Effector memory CD4-positive, alpha-beta T cell (primary cell): ENCODE measurements at places on chromosomes 5 and 9.

DNA sequence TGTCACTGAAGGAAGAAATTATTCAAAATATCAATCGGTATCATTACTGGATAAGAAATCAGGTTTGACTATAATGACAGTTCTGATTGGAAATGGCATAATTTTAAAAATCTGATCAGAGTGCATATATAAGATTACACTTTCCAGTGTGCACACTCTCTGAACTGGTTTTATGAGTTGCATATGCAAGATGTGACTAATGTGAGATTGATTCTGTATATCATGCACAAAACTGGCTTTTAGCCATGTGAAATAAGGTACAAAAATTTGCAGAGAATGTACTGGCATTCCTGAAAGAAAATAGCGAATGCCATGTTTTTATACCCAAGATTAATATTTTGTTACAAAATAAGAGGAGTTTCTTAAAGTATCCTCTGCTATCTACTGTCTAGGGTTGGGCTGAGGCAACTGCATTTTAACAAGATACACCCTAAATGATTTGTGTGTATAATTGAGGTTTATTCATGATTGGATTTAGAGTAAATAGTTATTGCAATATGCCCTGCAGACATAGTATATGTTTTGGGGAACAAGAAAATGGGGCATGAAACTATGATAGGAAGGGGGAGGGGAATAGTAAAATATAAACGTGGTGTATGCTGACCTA is 70.7 kb downstream of the LNPEP start:
- no peak overlapping the region for H3K27ac ChIP-seq
- peaks cover 6% of the 10 kb centered on the region for H3K4me1 ChIP-seq
- no peaks in the 10 kb centered on the region for H3K27me3 ChIP-seq
- peaks cover 22% of the 10 kb centered on the region for H3K36me3 ChIP-seq

DNA sequence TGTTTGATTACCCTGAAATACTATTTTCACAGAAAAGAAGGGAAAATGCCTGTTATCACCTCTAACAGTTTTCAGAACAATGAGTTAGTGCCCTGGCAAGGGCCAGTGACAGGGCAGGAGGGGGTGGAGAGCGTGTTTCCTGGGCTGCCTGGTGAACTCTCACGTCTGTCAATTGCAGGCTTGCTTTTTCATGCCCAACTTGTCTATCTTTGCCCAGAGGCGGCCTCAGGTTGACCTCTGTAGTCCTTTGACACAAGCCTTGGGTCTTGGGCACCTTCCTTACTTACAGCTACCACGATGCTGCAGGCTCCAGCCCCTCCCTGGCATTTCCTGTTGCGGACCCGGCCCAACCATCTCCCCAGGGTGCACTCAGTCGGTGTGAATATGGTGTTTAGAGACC is 2.2 kb upstream of the CEL start:
- H3K4me1 ChIP-seq, result peaks cover 14% of the 10 kb centered on the region
- H3K4me3 ChIP-seq, result no peak overlapping the region
- no peak for DNase-seq
- H3K27ac ChIP-seq, result no peak overlapping the region

DNA sequence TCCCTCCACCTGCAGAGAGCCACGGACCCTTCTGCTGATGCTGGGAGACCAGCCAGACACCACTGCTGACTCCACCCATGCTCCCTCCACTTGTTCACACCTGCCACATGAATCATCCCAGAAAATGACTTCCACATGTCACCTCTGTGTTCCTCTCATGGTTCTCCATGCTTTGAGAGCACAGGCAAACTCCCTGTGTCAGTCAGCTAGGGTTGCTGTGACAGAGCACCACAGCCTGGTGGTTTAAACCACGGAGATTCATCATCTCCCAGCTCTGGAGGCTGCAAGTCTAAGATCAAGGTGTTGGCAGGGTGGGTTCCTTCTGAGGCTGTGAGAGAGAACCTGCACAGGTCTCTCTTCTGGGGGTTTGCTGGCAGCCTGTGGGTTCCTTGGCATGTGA is 381.4 kb downstream of the GADD45G start:
- H3K36me3 ChIP-seq, result no peaks in the 10 kb centered on the region
- no peak overlapping the region for H3K27ac ChIP-seq
- H3K4me3 ChIP-seq, result no peak overlapping the region
- no peak for DNase-seq

GRCh38 chr5:90022711-90023053 is 386.9 kb downstream of the CETN3 start:
- no peak for DNase-seq
- H3K36me3 ChIP-seq, result no peaks in the 10 kb centered on the region
- no peaks in the 10 kb centered on the region for H3K27me3 ChIP-seq
- no peaks in the 10 kb centered on the region for H3K4me1 ChIP-seq
- no peak overlapping the region for H3K27ac ChIP-seq

DNA sequence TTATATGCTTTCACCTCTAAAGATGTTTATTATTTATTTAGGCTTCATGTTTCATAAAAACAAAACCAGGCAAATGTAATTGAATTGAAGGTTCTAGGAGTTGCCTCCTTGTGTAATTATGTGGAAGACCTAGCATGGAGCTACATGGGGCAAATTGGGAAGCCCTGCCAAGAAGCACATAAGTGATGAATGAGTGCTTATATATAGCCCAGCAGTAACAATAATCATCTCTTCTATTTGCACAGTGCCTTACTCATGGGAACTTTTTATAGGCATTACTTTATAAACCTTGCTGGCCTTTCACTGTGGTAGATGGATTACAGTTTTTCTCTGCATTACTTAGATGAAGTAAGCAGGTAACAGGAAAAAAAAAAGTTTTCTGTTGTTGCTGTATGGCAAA is 40.0 kb upstream of the GRAMD2B start:
- H3K36me3 ChIP-seq, result no peaks in the 10 kb centered on the region
- no peaks in the 10 kb centered on the region for H3K27me3 ChIP-seq
- no peaks in the 10 kb centered on the region for H3K4me1 ChIP-seq
- no peak for DNase-seq
- no peak overlapping the region for H3K27ac ChIP-seq
- H3K4me3 ChIP-seq, result no peak overlapping the region

DNA sequence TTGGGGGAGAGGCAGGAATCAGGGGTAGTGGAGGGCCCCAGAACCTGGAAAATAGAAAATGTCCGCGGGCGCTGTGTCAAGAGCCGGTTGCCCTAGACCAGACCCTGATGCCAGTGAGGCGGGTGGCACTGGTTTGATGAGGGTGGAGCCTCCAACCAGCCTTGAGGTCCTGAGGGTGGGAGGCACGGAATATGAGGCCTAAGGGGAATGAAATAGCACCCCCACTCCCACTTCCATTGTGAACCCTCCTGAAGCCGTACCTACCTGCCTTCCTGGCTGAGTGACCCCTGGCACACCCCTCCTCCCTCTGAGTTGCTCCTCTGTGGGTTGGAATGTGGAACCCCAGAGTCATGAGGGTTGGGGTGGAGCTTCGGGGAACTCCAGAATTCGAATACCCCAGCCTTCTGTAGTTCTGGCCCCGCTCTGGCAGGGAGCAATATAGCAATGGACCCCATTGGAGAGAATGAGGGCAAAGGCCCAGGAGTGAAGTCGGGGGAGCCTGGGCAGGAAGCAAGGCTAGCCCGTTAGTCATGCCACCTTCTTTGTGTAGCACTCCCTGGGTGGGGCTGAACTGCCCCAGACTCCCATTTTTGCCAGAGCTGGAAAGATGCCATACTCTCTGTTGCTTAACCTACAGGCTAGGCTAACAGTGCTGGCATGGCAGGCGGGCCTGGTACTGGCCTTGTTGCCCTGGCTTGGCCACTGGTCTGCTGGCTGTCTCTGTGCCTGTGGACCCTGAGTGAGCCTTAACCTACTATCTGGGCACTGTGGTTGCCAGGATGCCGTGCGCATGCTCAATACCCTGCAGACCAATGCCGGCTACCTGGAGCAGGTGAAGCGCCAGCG is 1.0 kb downstream of the FPGS start:
- peak overlapping the region; percentile 88 for H3K27ac ChIP-seq
- no peaks in the 10 kb centered on the region for H3K27me3 ChIP-seq
- peaks cover 24% of the 10 kb centered on the region for H3K36me3 ChIP-seq
- DNase-seq, result no peak
- H3K4me1 ChIP-seq, result peaks cover 21% of the 10 kb centered on the region
- peak overlapping the region; percentile 93 for H3K4me3 ChIP-seq

GRCh38 chr5:1886846-1887587 is 4.3 kb upstream of the IRX4 start:
- DNase-seq, result no peak
- H3K36me3 ChIP-seq, result no peaks in the 10 kb centered on the region
- H3K4me3 ChIP-seq, result no peak overlapping the region
- peaks cover 10% of the 10 kb centered on the region for H3K4me1 ChIP-seq

GRCh38 chr9:128034821-128035652 is 32.1 kb downstream of the NAIF1 start:
- H3K36me3 ChIP-seq, result no peaks in the 10 kb centered on the region
- peak overlapping the region; percentile 41 for H3K27ac ChIP-seq
- H3K27me3 ChIP-seq, result no peaks in the 10 kb centered on the region
- H3K4me1 ChIP-seq, result peaks cover 38% of the 10 kb centered on the region
- H3K4me3 ChIP-seq, result no peak overlapping the region
- DNase-seq, result peak; percentile 47

- no peak overlapping the region for H3K4me3 ChIP-seq
- H3K27me3 ChIP-seq, result no peaks in the 10 kb centered on the region
- no peaks in the 10 kb centered on the region for H3K36me3 ChIP-seq
- DNase-seq, result no peak
These were observed 136.8 kb upstream of the ADRA1B start for GRCh38 chr5:159779481-159779880.

DNA sequence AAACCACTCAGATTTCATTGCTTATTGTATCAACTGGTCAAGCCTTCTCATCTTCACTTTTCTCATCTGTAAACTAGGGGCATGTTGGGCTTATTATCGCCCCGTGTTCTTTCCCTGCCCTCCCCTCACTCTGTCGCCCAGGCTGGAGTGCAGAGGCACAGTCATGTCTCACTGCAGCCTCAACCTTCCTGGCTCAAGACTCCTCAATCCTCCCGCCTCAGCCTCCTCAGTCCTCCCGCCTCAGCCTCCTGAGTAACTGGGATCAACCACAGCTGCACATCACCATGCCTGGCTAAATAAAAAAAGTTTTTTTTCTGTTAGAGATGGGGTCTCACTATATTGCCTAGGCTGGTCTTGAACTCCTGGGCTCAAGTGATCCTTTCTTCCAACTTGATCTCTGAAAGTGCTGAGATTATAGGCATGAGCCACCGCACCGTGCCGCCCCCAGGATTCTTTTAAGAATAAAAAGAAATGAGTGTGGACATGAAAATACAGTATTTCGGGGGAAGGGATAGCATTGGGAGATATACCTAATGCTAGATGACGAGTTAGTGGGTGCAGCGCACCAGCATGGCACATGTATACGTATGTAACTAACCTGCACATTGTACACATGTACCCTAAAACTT is 2.0 kb downstream of the MAML1 start:
- DNase-seq, result no peak
- H3K4me3 ChIP-seq, result no peak overlapping the region

GRCh38 chr9:126411225-126411947 is 84.8 kb downstream of the MVB12B start:
- H3K4me1 ChIP-seq, result peaks cover 10% of the 10 kb centered on the region
- H3K27me3 ChIP-seq, result no peaks in the 10 kb centered on the region
- no peak for DNase-seq
- peak overlapping the region; percentile 6 for H3K4me3 ChIP-seq
- no peaks in the 10 kb centered on the region for H3K36me3 ChIP-seq
- H3K27ac ChIP-seq, result peak overlapping the region; percentile 62

DNA sequence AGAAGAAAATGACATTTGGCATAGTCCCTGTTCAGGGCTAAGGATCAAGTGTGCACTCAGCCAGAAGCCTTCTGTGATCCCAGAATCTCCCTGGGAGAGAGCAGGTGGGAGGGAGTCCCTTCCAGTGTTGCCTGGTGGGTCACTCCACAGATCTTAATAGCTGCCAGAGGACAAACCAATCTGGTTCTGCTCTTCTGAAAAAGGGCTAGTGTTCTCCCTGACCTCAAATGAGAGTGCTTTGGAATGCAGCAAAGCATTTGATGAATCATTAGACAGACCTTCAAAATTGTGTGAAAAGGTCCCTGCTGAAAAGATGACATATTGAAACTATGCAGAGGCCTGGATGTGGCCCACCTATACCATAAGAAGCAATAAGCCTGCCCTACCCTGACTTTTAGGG is 339.7 kb downstream of the TMEM232 start:
- H3K27ac ChIP-seq, result no peak overlapping the region
- no peaks in the 10 kb centered on the region for H3K27me3 ChIP-seq
- no peak for DNase-seq
- no peaks in the 10 kb centered on the region for H3K4me1 ChIP-seq
- H3K36me3 ChIP-seq, result no peaks in the 10 kb centered on the region

- no peak overlapping the region for H3K27ac ChIP-seq
- peaks cover 11% of the 10 kb centered on the region for H3K4me1 ChIP-seq
- no peak for DNase-seq
- no peak overlapping the region for H3K4me3 ChIP-seq
- no peaks in the 10 kb centered on the region for H3K36me3 ChIP-seq
- H3K27me3 ChIP-seq, result peaks cover 3% of the 10 kb centered on the region
These were observed 2.9 kb upstream of the NXNL2 start for GRCh38 chr9:88531920-88532698.

DNA sequence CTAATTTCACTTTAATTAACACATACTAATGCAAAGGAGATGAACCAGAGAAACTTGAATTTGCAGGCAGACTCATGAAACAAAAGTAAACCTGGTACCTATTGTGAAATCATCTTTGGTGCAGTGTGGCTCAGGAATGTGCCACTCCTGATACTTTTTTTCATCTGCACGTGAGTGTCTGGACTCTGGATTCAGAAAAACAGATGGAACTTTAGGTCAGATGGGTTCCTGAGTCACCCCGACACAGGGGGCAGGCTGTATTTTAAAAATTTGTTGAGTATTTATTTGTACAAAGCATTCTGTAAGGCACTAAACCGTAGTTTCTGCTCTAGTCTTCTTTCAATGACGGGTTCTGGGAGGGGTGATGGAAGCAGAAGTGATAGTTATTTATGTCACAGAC is 52.2 kb upstream of the TUT7 start:
- no peaks in the 10 kb centered on the region for H3K4me1 ChIP-seq
- H3K36me3 ChIP-seq, result no peaks in the 10 kb centered on the region
- no peak for DNase-seq
- H3K27me3 ChIP-seq, result no peaks in the 10 kb centered on the region

GRCh38 chr5:138536665-138537315 is 6.2 kb downstream of the ETF1 start:
- no peak for DNase-seq
- peaks cover 8% of the 10 kb centered on the region for H3K36me3 ChIP-seq
- H3K4me3 ChIP-seq, result no peak overlapping the region

GRCh38 chr9:127505396-127506116 is 54.2 kb downstream of the LRSAM1 start:
- no peaks in the 10 kb centered on the region for H3K27me3 ChIP-seq
- no peak for DNase-seq
- no peaks in the 10 kb centered on the region for H3K4me1 ChIP-seq
- H3K36me3 ChIP-seq, result peaks cover 23% of the 10 kb centered on the region
- no peak overlapping the region for H3K4me3 ChIP-seq

GRCh38 chr5:14251733-14252132 is 108.6 kb downstream of the TRIO start:
- no peaks in the 10 kb centered on the region for H3K36me3 ChIP-seq
- H3K4me1 ChIP-seq, result no peaks in the 10 kb centered on the region
- no peak overlapping the region for H3K4me3 ChIP-seq
- no peak for DNase-seq
